ENCODE measurements at places on chromosomes 6 and 20.

GRCh38 chr6:155530219-155530834 lies 74.7 kb upstream of the NOX3 start:
- peak; percentile 50 for DNase-seq

DNA sequence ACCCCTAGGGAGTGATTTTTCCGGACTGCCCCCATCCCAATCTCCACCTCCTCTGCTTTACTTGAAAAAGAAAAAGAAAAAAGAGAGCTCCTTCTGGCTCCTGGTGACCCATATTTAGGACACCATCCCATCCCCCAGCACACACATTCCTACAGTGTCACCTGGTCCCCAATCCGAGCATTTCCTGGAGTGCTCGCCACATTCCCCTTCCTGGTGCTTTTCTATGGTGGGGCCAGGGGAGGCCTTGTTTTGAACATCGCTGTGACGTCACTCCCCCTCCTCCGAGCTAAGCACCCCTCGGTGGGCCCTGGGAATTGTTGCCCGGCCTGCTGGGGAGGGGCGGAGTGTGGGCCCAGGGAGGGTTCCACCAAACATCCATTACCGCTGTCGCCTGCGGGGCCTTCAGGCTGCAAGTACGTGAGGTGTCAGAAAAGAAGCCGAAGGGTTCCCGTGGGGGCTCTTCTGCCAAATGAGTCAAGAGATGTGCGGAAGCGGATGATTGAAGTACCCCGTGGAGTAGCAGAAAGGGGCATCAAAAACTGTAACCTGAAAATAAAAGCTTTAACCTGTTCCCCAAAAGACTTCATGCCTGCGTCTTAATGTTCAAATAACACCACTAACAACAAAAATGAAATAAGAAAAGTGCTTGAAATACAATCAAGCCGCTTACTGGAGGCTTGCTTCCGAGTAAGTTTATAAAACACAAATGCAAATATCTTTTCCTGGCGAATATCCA lies 2.8 kb upstream of the FOXC1 start:
- DNase-seq, result no peak

DNA sequence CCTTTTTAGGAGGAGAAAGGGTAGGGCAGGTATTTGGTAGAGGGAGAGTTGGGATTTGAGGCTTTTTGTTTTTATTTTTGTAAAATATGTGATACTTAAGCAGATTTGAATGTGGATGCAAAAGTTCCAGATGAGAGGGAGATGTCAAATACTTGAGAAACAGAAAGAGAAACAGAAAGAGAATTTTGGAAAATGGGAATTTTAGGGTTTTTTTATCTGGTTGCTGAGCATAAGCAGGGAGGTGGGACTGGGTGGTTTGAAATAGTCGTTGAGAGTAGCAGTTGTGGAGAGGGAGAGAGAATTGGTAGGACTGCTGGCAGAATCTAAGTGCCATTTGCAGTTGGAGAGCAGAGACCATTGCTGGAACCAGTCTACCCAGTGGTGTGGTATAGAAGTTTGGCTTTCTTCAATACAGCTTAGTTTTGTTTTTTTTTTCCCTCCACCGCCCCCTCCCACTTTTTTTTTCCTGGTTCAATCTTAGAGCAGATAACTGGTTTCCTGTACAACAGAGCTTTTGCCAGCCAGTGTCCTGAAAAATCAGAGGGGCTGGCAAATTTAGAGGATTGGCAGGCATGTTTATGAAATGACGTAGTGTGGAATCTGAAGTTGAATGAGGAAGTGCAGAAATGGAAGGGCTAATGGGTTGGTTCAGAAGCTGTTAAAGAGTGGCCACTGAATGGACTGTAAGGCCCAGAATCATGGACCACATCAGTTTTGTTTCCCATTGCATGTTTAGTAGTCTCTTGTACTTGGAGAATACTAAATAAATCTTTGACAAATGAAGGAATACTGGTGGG lies 68.7 kb downstream of the ATRN start:
- DNase-seq, result no peak

DNA sequence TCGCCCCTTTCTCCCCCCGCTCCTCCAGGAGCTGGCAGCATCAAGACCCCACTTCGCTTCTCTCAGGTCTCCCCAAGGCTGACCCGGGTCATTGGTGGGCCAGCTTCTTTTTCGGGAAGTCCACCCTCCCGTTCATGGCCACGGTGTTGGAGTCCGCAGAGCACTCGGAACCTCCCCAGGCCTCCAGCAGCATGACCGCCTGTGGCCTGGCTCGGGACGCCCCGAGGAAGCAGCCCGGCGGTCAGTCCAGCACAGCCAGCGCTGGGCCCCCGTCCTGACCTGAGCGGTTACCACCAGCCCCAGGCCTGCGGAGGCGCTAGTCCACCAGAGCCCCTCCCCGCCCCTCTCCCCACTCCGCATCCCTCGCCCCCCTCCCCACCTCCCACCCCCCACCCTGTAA lies 1.0 kb downstream of the PPDPF start:
- DNase-seq, result no peak

- DNase-seq, result peak; percentile 100
Measured at GRCh38 chr6:134537146-134537555, 219.2 kb upstream of the SGK1 start.

- DNase-seq, result no peak
Measured at GRCh38 chr6:13536796-13537526, 37.4 kb upstream of the SIRT5 start.

Data from HT1080 (cell line).